ENCODE measurements at places on chromosomes 6 and 20. TPM values are rescaled to one million over a fixed set of nuclear protein-coding genes. Genes with fewer than 3 reads are reported as not detected.

Gene SLC35D3
- not detected for total RNA-seq

Gene CRYBG1
- total RNA-seq, result 10.1 TPM

Gene ARHGAP40
- total RNA-seq, result 0.06 TPM

Gene CLVS2
- not detected for total RNA-seq

Gene PRKN
- total RNA-seq, result not detected

Gene FOXS1
- total RNA-seq, result 1.5 TPM

Gene PHACTR3
- total RNA-seq, result not detected

Gene C20orf141
- total RNA-seq, result not detected

Gene TGM3
- 5.3 TPM for total RNA-seq

Gene NOX3
- not detected for total RNA-seq

Gene PPP1R14C
- not detected for total RNA-seq

Gene NKX2-2
- 5.7 TPM for total RNA-seq

Gene DEFB125
- not detected for total RNA-seq

Gene HCK
- total RNA-seq, result not detected

Gene AURKA
- 132 TPM for total RNA-seq

Gene ENPP4
- total RNA-seq, result 12.6 TPM

Gene AIG1
- total RNA-seq, result 29.9 TPM

Gene SALL4
- total RNA-seq, result 0.79 TPM

DNA sequence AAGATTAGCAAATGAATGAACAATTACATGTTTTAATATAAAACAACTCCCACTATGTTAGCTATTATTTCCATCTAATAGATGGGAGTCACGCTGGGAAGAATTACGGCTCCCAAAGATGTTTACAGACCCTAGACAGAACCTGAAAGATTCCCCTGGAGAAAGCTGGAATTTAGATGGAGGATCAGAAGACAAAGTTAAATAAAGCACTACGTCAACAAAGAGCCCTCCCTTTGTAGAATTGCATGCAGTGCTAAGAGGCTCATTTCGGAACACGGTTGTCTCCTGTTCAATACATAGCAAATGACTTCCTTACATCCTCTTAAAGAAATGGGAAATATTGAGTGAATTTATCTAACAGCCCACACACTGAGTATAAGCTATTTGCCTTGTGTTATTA, 328.3 kb downstream of the CBLN4 start:
- no peak for DNase-seq

GRCh38 chr6:117677553-117678141, 2.4 kb downstream of the NUS1 start:
- DNase-seq, result no peak

GRCh38 chr20:2814587-2815051, at the start of gene C20orf141:
C20orf141 (plus strand) TSS chr20:2814987; CDS start chr20:2815185, 198 bp downstream.
- peak; percentile 92 for DNase-seq

DNA sequence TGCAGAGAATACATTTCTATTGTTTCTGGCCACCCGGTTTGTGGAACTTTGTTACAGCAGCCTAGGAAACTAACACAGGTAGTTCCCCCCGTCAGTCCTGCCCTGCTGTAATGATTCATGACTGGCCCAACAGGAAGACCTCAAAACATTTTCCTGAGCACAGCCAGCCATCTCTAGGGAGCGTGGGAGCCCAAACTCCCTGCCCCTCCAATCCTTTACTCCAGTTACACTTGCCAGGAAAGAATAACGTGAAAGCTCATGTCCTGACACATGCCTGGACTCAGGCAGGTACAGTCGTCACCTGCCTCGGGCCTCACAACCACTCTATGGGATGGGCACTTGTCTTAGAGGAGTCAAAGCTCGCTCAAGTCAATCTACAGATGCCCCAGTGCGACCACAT, 8.4 kb downstream of the TXNDC5 start:
- DNase-seq, result no peak

DNA sequence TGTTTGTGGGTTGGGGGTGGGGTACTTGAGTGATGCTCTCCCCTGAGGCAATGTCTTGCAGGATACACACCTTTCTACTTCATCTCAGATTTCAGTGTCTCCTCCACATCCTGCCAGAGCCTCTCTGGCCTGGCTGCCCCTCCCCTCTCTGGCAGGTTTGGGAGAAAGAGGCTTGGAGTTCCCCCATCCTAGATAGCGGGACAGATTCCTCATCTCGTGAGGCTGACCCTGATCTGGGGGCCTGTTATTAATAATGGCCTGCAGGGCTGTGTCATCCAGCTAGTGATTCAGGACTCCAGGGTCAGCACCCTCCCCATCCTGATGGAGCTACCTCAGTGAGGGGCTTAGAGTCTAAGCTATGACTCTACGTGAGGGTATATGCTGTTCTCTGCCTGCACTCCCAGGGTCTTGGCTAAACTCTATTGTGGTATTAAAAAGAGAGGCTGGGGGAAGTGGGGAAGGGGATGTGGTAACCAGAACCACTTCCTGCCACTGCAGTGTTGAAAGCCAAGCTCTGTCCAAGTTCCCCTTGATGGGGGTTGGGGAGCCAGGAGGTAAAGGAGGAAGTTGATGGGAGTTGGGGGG, 3.7 kb upstream of the MMP9 start:
- DNase-seq, result no peak

- DNase-seq, result peak; percentile 42
Measured at GRCh38 chr6:132132924-132133639, 181.9 kb upstream of the CCN2 start.

DNA sequence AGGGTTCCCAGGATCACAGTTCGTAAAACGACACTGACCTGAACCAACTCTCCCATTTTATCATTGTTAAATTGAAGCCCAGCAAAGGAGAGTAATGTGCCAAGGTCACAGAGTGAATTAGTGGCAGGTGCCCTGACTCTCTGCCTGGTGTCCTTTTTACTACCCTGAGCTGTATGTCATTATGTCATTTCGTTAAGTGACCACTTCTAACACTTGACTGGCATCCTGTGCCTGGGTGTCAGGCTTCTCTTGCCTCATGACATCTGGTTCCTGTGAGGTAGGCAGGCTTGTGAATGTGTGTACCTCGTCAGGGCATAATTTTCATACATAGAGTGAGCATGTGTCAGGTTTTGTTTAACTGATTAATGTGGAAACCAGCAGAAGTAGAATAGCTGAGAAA, 48.6 kb downstream of the RALY start:
- no peak for DNase-seq

DNA sequence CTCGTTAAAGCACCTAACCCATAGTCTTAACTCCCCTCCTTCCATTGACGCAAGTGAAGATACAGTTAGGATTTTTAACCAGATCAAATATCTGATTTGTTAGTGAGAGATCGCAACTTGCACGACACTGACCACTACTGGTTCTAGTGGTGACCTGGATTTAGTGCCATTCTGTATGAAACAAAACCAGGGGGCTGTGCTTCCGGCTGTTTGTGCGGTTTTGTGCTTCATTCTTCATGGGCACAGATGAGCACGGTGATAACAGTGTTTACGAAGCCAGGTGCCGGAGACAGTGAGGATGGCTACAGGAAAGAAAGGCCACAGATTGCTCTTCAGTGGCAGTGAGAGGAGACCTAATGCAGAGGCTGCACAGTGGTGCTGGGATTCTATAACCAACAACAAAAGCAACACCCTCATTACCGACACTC, 75.5 kb downstream of the NOL4L start:
- no peak for DNase-seq

DNA sequence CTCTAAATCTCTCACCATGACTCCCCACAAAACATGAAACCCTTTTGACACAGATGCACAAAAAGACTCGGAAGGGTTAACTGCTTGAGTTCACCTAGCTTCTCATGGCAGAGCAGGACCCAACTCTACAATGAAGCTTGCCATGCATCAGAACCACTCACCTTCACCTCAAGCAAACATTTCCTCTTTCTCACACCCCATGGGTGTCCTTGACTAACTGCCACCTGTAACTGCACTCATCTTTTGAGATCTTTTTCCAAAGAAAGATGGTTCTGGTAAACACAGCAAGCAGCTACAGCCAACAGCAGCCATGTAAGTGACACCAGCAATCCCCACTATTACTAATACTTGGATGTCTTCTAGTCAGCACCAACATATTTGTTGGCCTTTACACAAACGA, 76.5 kb downstream of the EFHC1 start:
- DNase-seq, result no peak

- DNase-seq, result peak; percentile 32
Measured at GRCh38 chr6:5672581-5673011, 334.1 kb downstream of the NRN1 start.

DNA sequence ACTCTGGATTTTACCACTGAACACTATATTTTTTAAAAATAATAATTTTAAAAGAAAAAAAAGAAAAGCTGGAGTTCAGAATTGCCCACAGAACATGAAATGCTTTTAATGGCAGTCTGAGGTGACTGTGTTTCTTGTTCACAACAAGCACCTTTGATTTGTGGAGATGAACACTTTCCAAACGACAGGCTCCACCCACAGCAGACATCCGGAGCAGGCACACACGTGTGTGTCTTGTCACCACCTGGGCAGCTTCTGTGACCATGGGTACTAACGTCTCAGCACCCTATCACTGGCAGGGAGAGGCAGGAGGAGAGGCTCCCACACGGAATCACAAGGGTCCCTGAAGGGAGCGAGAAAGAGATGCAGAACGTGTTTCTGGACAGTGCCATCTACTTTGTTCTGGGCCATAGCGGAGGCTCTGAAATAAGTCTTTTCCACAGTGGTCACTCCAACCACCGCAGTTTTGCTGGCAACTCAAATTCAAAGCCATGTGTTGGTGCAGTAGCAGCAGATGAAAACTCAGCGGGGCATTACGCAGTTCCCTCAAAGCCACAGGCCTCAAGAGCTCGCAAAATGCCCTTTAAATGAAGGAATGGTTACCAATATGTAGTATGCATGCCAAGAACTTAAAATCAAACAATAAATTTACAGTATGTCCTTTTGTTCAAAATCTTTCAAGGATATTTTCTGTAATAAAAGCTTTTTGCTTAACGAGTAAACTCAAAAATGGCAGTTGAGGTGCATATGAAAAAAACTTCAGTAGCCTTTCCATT, 242.2 kb downstream of the FOXC1 start:
- no peak for DNase-seq

GRCh38 chr6:72203983-72204382, 317.6 kb downstream of the RIMS1 start:
- DNase-seq, result no peak

GRCh38 chr20:23086056-23086566, at the start of gene CD93:
CD93 (minus strand) TSS chr20:23086324; CDS start chr20:23086192, 132 bp downstream.
- no peak for DNase-seq

DNA sequence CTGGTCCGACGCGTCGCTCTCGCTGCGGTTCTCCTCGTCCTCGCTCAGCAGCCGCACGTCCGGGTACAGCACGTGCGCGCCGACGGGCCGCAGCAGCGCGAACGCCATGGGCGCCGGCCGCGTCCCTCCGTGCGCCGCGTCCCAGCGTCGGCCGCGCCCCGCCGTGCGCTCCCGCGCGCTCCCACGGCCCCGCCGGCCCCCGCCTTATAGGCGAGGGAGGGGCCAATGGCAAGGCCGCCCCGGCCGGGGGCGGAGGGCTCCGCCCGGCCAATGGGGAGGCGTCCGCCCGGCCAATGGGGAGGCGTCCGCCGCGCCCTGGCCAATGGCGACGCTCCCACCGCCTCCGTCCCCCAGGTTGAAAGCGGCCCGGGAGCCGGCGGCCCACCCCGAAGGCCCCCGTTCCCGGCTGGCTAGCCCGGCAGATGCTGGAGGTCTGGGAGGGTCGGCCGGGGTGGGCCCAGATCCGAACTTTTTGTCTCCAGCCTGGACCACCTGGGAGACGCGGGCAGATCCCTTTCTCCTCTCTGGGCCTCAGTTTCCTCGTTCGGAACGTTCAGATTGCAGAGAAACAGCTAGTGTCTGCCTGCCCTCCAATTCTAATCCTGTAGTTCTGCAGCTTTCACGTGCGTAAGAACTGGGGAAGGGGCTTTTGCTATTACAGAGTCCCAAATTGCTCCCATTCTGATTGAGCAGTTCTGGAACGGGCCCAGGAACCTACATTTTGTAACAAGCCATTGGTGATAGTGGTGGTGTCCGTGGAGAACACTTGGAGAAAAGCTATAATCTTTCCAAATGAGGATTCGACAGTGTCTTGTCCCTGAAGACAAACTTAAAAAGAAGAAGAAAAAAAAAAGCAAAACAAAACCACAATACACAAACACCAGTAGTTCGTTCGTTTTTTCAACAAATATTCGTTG, at the start of gene TCF15:
Gene TCF15, minus strand, starts transcription at position 180 of the 917 bp plus-strand sequence. Its CDS starts 72 bp downstream, at position 108.
- no peak for DNase-seq

- no peak for DNase-seq
Measured at GRCh38 chr6:45253453-45253852, 74.7 kb upstream of the RUNX2 start.

- DNase-seq, result peak; percentile 61
Measured at GRCh38 chr20:3209257-3209945, at the start of gene ITPA. ITPA (plus strand) TSS chr20:3209498; CDS start chr20:3209552, 54 bp downstream.

- DNase-seq, result no peak
Measured at GRCh38 chr6:11228935-11229654, 3.4 kb downstream of the NEDD9 start.

DNA sequence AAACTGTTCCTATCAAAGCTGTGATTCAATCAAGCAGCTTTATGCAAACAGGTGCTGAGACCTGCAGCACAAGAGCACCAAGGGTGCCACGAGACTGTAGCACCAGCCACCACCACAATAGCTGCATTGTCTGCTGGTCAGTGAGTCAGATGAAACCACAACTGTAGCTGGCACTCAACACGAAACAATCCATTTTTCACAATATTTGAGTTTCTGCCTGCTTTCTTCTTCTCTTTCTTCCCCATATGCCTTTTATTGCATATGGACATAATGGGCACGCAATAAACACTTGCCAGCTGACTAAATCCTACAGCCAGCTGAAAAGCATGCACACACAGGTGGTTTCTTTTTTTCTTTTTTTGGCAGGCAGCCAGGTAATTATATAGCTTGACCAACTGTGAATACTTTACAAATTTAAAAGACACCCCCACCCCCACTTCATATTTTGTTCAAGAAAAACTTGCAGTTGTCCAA, 16.6 kb downstream of the SLC2A12 start:
- peak; percentile 55 for DNase-seq

- DNase-seq, result peak; percentile 39
Measured at GRCh38 chr6:168190646-168191443, 111.8 kb upstream of the FRMD1 start.

- no peak for DNase-seq
Measured at GRCh38 chr6:21969192-21969591, 327.6 kb downstream of the PRL start.

DNA sequence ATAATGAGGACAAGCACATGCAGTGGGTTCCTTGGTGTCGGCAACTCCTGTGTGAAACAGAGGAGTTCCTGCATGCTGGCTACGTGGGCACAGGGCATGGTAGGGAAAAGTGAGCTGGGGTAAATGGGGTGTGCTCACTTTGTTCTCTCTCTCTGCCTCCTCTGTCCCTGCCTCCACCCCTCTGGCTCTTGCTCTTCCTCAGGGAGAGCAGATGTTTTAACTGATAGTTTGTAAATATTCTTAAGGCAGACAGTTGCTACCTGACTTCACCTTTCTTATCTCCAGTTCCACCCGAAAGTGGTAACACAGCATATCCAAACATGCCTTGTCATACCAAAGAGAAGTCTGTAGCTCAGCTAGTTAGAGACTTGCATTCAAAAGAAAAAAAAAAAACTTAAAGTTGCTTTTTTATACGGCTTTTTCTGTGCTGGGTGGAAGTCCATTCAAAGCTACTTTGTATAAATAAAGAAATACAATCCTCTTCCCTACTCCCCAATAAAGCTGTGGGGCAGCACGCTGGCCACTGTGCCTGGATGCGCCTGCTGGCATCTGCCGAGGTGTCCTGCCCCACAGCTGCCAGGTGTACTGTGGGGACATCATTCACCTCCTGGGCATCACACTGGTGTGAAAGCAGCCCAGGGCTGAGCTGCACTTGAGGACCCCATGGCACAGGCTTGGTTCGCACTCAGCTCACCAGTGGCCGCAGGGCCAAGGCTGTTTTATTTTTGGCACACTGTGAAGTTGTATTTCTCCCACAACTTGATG, 93.6 kb downstream of the FOXC1 start:
- DNase-seq, result no peak

GRCh38 chr6:37884548-37884947, 65.0 kb downstream of the ZFAND3 start:
- no peak for DNase-seq

All from SJSA1 (cell line).